Fibroblast of skin of back (primary cell): ENCODE measurements at places on chromosomes 6 and 20.

DNA sequence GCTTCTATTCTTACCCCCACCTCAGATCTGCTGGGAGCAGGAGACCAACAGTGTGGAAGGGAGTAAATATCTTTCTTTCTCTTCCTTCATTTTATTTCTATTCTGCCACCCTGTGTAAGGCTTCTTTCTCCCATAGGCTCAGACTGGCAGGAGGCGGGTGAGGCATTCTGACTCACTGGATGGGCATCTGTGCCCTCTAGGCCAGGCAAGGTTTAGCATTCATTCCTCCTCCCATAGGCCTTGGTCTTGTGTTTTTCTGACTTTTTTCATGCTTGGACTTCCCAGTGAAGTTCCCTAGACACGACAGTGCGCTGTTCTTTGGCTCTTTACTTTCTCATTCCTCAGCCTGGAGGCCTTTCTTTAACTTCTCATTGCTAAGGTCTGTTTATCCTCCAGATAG lies 235.2 kb downstream of the SYNE1 start:
- peak; percentile 77 for DNase-seq

DNA sequence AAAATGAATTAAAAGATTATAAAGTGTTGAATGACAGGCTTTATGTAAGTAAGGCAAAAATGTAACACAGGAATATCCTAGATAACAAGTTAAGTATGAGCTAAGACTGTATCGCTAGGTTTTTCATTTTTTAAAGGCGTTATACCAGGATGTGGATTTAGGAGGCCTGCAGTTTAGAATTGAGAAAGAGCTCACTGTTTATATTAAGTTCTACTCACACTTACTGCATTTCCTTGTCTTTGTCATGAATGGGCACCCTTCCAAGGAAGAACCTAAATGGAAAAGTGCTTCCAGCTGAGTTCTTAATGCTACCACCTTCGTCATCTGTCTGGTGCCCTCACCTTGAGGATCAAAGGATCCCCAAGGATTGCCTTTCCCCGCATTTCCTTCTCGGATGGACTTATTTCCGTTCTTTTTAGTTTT lies 148.7 kb downstream of the SOX4 start:
- peak; percentile 80 for DNase-seq

GRCh38 chr6:1002989-1003388 lies 308.9 kb upstream of the FOXQ1 start:
- DNase-seq: no peak

GRCh38 chr20:25052255-25053194 lies 5.4 kb downstream of the ACSS1 start:
- DNase-seq: no peak

- DNase-seq: no peak
Measured at GRCh38 chr6:70375882-70376281, 37.4 kb upstream of the FAM135A start.

- no peak for DNase-seq
Measured at GRCh38 chr20:48791014-48791413, 36.8 kb downstream of the PREX1 start.

DNA sequence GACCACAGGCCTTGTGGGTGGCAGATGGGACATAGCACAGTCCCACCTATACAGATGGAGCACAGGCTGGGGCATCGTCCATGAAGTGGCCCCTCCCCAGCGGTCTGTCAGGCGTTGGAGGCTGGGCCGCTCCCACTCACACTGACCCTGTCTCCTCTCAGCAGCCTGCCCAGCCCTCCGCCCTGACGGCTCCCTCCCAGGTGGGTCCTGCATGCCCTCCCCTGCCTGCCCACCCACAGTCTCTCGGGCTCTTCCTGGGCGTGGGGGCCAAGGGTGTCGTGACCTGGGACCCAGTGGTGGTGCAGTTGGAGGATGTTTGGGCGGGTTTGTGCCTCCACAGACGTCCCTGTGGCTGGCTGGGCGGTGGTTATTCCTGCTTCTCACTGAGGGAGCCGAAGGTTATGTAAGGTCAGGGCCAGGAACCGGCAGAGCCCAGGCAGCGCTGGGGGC lies 22.3 kb downstream of the COL20A1 start:
- no peak for DNase-seq

DNA sequence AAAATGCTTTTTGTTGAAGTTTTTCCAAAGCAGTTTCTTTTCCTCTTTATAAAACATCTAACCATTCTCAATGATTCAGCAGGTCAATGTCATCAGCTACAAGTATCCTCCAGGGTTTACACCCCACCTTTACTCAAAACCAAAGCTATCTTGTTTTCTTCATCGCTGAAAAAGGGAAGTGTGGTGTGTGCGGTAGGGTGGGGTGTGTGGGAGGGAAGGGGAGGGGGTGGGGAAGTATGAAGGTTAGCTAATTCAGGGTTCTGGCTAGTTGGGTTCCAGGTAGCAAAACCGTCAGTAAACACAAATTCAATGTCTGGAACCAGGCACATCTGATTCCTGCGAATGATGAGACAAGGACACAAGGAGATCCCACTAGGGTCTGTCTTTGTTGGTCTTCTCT lies 189.6 kb downstream of the GJA10 start:
- DNase-seq: no peak

GRCh38 chr6:391559-392440 lies at the start of gene IRF4:
Gene IRF4 (plus strand): TSS chr6:391752. CDS start chr6:393153, 1,401 bp downstream.
- DNase-seq: no peak

GRCh38 chr6:150936021-150936555 lies 70.6 kb downstream of the MTHFD1L start:
- DNase-seq: no peak

- no peak for DNase-seq
Measured at GRCh38 chr6:159299566-159299965, 130.4 kb downstream of the FNDC1 start.

- DNase-seq: peak; percentile 65
Measured at GRCh38 chr6:74534465-74535211, 671.2 kb downstream of the COL12A1 start.

DNA sequence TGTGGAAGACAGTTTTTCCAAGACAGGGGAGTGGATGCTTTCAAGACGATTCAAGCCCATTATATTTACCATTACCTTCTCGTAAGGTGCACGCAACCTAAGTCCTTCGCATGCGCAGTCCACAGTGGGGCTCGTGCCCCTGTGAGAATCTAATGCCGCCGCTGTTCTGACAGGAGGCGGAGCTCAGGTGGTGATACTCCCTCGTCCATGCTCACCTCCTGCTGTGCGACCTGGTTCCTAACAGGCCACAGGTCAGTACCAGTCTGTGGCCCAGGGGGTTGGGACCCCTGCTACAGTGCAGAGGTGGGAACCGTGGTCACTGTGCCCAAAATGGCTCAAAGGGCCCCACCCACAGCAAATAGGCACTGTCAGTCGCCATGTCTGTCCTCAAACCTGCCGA lies 36.6 kb downstream of the SERPINB1 start:
- no peak for DNase-seq

DNA sequence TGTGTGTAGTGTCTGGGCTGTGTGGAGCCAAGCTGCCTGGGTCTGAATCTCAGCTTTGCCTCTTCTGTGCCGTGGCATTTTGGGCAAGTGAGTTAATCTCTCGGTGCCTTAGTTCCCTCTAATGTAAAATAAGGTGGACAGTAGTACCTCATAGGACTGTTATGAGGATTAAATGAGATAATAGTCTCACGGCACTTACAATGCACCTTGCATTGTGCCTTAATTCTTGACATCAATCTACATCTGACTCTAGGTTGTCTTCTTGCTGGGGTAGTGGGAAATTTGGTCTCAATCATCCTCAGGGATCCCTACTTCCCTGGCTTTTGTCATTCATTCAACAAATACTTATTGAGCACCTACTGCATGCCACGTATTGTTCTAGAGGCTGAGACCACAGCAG lies 70.7 kb upstream of the ZNFX1 start:
- DNase-seq: no peak

DNA sequence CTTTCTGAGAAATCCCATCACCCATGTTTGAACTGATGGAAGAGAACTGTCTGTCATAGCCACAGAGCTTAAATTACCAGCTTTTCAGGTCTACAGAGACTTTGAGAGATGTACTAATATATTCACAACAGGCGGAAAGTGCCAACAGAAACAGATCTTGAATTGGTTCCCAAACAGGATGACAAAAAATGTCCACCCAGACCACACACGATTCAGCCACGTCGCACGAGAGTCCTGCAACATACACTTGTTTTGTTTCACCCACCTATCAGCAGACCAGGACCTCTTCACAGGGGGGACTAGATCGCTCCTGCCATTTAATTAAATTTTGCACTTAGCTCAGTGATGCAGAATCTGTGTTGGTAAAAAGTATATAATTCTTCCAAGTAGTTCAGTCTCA lies 187.1 kb upstream of the CEP162 start:
- DNase-seq: peak; percentile 26

- DNase-seq: peak; percentile 68
Measured at GRCh38 chr6:56771189-56771588, 128.5 kb upstream of the DST start.

DNA sequence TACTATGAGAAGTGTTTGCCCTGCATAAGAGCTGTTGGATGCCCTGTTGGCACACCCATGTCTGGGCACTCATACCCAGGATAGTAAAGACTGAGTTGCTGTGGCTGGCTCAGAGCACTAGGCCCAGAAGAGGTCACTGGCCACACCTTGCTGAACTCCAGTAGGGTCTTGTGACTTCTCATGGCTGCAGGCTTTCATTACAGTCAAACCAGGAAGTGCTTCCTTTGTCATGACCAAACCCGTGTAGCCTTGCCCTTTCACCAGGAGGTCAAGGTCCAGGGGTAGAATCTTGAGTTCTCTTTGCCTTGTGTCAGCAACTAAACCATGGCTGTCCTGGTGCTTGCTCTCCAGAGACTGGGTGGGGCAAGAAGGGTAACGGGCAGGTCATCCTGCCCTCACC lies 49.5 kb downstream of the CD164 start:
- no peak for DNase-seq

DNA sequence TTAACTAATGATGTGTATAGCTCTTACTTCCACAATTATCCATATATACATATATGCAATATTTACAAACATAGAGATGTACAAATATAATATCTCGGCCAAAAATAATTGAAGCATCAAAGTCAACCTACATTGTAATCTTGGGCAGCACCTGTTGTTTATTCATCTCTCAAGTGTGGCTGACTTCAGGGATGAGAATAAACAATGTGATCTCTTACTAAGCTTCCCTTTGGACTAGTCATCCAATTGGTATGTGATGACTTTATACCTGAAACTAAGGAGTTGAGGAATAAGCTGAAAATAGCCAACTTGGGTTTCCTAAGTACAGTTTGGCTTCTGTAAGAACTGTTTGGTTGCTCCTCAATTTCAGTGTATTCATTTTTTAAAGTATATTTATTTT lies 256.6 kb downstream of the KHDC1L start:
- peak; percentile 74 for DNase-seq

DNA sequence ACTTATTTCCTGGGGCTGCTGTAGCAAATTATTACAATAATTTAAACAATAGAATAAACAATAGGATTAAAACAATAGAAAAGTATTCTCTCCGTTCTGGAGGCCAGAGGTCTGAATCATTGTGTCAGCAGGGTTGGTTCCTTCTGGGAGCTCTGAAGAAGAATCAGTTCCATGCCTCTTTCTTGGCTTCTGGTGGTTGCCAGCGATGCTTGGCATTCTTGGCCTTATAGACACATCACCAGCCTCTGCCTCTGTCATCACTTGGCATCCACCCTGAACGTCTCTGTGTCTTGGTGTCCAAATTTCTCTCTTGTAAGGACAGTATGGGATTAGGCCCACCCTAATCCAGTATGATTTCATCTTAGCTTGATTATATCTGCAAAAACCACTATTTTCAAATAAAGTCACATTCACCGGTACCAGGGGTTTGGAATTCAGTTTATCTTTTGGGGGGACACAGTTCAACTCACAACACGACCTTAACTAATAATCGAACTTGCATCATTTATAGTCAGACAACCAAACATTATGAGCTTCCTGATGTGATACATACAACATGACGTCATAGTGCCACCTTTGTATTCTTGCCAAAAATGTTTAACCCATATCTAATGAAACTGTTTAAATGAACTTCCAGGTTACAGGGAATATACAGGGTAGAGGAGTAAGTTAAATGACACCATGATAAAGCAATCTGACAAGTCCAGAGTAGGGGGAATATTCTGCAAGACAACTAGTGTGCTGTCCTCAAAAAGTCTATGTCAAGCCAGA lies 84.7 kb upstream of the RNF24 start:
- DNase-seq: peak; percentile 84

- DNase-seq: peak; percentile 47
Measured at GRCh38 chr20:25065625-25066338, 7.8 kb upstream of the ACSS1 start.

GRCh38 chr6:37442416-37443215 lies 9.6 kb downstream of the CMTR1 start:
- DNase-seq: no peak

- no peak for DNase-seq
Measured at GRCh38 chr6:43742931-43743632, 26.9 kb upstream of the VEGFA start.

GRCh38 chr20:45523821-45524220 lies 8.4 kb upstream of the SPINT3 start:
- DNase-seq: no peak

- peak; percentile 96 for DNase-seq
Measured at GRCh38 chr6:16712931-16713484, 48.3 kb downstream of the ATXN1 start.

- DNase-seq: no peak
Measured at GRCh38 chr6:159739341-159739740, 12.0 kb downstream of the WTAP start.

DNA sequence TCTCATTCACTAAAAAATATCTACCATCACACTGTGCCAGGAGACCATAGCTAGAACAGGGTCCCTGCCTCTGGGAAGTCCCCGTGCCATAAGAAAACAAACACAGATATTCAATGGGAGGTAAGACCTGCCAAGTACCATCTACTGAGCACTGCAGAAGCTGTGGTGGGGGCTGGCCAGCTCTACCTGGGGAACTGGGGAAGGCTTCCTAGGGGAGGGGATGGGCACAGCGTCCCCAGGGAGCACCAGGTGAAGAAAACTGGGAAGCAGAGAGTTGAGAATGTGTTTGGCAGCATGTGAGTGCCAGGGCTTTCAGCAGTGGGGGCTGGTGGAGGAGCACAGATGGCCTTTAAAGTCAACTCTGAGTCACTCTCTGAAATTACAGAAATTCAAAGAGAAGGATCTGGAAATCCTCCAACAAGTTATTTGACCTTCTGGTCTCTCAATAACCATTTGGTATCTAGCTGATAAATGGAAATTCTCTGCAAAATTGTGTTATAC lies 85.2 kb downstream of the SHLD1 start:
- peak; percentile 40 for DNase-seq

DNA sequence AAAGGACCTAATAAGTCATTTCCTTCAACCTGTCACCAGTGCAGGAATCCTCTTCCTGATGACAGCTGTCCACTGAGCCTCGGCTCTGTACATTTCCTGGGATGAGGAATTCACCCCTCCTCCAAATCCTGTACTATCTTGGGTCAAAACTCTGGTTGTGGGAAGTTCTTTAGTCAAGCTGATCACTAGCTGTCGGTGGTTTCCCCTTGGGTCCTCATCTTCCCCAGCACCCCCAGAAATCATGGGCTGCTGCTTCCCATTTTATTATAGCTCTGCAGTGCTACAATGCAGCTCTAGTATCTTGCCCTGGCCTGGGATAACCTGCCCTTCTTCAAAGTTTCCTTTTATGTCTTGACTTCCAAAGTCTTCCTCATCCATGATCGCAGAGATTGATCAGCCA lies 14.6 kb upstream of the ADA start:
- no peak for DNase-seq

GRCh38 chr6:4664117-4664626 lies 112.0 kb upstream of the CDYL start:
- peak; percentile 73 for DNase-seq

GRCh38 chr6:29941916-29942274 lies 437 bp upstream of the HLA-A start:
- DNase-seq: no peak
